ENCODE measurements at places on chromosomes 6 and 20. TPM values are rescaled to one million over a fixed set of nuclear protein-coding genes. Genes with fewer than 3 reads are reported as not detected.

DNA sequence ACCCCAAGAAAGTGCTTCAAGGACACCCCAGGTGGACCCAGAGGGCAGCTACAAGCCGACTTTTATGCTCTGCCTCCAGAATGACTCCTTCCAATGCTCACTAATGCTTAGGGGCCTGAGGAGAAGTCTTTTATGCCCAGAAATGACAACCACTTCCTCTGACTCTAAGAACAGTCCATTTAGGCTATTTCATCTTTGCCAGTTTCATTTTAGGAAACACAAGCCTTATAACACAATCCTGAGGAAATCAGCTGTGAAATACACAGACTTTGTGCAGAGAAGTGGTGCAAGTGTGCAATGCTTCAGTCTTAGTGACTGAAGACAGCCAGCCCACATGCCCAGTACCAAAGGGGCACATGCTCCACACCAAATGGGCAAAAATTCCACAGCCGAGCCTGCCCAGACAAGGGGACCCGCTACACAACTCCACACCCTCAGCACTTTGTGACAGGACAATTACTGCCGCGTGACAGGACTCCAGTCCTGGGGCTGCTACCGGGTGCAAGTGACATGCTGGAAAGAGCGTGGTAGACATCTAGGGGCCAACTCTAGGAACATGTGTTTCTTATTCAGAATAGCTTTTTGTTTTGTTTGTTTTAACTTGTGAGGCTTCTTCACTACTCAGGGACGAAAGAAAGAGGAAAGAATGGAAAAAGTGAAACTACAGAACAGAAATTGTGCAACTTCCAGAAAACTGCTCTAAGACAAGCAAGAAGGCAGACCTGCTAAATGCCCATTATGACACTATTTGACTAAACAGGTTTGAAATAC lies 28.2 kb upstream of the PLAGL1 start:
- peaks cover 14% of the 10 kb centered on the region for H3K4me1 ChIP-seq
- peak overlapping the region; percentile 2 for H3K27ac ChIP-seq
- H3K36me3 ChIP-seq, result no peaks in the 10 kb centered on the region
- peak overlapping the region; percentile 48 for H3K4me3 ChIP-seq
- no peak for DNase-seq

GRCh38 chr6:124999105-124999764 lies 37.0 kb downstream of the RNF217 start:
- H3K27me3 ChIP-seq, result no peaks in the 10 kb centered on the region
- DNase-seq, result no peak
- H3K27ac ChIP-seq, result no peak overlapping the region
- no peaks in the 10 kb centered on the region for H3K36me3 ChIP-seq

- no peaks in the 10 kb centered on the region for H3K4me1 ChIP-seq
- no peaks in the 10 kb centered on the region for H3K36me3 ChIP-seq
- H3K27me3 ChIP-seq, result peaks cover 3% of the 10 kb centered on the region
- H3K27ac ChIP-seq, result no peak overlapping the region
These were observed 131.7 kb upstream of the MLIP start for GRCh38 chr6:53979468-53980067.

DNA sequence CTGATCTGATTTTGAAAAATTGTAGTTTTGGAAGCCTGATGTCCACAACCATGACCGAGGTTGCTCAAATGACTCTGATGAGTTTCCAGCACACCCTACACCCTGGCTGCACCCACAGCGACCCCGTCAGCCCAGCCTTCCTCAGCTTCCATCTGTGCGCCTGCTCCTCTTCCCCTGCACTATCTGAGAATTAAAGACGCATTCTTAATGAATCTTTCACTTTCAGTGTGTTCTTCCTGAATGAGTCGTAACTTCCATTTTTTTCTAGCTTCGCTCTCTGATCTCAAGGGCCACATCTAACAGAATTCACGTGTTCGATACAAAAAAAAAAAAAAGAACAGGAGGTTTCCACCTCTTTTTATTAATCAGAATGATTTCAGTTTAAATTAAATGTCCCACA lies 21.3 kb upstream of the RREB1 start:
- peak overlapping the region; percentile 9 for H3K27ac ChIP-seq
- H3K27me3 ChIP-seq, result peaks cover 19% of the 10 kb centered on the region
- peaks cover 37% of the 10 kb centered on the region for H3K4me1 ChIP-seq
- peak overlapping the region; percentile 62 for H3K4me3 ChIP-seq
- DNase-seq, result peak; percentile 18

The FBXO5 gene
- total RNA-seq, result 41.4 TPM

The CALHM4 gene
- not detected for total RNA-seq

All from activated T-cell treated with anti-CD3 and anti-CD28 coated beads, Interleukin-2, amount 50 U/mL, for 72 hours (primary cell).